ENCODE measurements at places on chromosomes 3 and 15.
A peak's percentile ranks its signal among the peaks of the same experiment; 100 is the strongest.

- no peak for DNase-seq
Observed at GRCh38 chr3:8595695-8596115, 48.9 kb downstream of the SSUH2 start.

GRCh38 chr3:34178415-34178814 lies 380.0 kb downstream of the PDCD6IP start:
- no peak for DNase-seq

DNA sequence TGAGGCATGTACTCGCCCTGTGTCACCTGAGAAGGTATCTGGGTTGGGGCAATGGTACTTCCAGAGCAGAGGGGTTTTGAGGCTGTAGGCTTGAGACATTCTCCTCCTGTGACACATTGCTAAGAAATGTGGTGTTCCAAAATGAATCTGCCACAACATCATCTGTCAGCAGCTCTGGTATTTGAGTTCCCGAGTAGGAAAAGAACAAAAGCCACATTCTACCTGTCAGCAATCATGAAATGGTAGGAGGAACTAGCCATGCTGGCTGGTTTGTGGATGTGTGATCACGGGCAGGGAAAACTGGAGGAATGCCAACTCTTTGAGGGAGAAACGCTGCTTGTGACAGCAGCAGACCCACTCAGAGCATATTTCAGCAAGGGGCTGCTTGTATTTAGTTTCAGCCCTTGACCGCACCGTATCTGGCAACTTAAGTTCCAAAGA lies 579.4 kb upstream of the TBL1XR1 start:
- DNase-seq = no peak

DNA sequence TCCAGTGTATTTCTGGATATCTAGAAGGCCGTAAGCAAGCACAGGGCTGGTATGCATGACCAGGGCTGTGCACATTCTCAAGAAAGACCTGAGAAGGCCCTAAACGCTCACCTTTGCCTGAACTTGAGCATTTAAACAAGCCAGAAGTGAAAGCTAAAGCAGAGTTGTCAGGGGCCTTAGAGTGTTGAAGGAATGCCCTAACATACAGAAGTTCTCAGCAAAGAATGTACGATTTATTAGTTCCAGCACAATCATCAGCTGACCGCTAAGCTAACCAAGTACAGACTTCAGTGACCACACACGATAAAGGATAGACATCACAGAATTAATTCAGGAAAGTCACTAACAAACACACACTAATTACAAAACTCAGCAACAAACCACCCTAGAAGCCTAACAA lies 8.7 kb downstream of the HLTF start:
- no peak for DNase-seq

DNA sequence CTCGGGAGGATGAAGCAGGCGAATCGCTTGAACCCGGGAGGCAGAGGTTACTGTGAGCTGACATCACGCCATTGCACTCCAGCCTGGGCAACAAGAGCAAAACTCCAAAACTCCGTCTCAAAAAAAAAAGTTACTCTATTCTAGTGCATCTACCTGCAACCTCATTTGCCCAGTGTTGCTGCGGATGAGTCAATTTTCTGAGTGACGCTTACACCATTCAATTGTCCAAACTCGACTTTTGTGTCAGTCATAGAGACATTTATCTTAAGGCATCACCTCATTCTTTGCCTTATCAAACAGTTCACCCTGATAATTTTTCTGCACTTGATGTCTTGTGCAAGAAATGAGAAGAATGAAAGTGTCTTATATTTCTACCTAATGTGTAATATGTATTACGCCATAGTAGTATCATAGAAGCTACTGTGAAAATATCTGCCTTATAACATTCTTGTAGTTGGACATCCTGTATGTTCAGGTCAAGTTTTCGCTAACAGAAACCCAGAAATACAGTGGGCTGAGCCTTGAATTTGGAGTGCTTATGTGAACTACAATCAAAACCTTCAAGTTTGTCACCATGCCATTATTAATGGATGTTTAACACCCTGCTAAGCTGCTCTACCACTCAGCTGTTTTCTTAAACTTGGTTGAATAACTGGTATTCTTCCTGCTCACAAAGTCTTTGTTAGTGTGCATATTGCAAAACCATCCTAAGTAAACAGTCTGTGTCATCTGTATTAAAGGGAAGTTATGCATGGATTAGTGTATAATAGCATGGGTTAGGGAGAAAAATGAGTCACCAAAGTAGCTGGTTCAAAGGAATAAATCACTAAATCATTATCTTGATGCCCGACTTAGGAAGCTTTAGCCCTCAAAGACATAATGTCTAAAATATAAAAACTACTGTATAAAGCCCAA lies 531.0 kb upstream of the NR2F2 start:
- no peak for DNase-seq

- DNase-seq = no peak
Observed at GRCh38 chr3:8560366-8561007, 58.9 kb downstream of the LMCD1 start.

- DNase-seq = no peak
Observed at GRCh38 chr3:98966434-98966833, 64.9 kb upstream of the DCBLD2 start.

GRCh38 chr15:83205725-83206324 lies 1.8 kb downstream of the HDGFL3 start:
- no peak for DNase-seq

GRCh38 chr3:49802719-49803464 lies at the start of gene INKA1:
TSS of gene INKA1 (plus strand) at chr3:49803261. CDS start at chr3:49803393, 132 bp downstream.
- DNase-seq = peak; percentile 82

- DNase-seq = no peak
Observed at GRCh38 chr3:461006-461405, 264.4 kb downstream of the CHL1 start.

GRCh38 chr3:108407886-108408285 lies 102.5 kb downstream of the MYH15 start:
- DNase-seq = no peak

DNA sequence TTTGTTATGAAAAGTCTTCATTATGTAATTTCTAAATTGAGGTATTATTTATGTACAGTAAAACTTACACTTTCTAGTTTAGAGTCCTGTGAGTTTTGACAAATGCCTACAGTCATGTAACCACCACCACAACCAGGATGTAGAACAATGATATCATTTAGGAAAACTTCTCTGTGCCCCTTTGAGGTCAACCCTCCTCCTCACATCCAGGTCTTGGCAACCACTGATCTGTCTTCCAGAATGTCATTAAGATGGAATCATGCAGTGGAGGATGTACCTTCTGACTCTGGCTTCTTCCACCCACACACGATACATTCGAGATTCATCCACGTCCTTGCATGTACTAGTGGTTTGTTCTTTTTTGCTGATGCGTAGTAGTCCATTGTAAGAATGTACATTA lies 23.2 kb downstream of the MINAR1 start:
- DNase-seq = no peak

DNA sequence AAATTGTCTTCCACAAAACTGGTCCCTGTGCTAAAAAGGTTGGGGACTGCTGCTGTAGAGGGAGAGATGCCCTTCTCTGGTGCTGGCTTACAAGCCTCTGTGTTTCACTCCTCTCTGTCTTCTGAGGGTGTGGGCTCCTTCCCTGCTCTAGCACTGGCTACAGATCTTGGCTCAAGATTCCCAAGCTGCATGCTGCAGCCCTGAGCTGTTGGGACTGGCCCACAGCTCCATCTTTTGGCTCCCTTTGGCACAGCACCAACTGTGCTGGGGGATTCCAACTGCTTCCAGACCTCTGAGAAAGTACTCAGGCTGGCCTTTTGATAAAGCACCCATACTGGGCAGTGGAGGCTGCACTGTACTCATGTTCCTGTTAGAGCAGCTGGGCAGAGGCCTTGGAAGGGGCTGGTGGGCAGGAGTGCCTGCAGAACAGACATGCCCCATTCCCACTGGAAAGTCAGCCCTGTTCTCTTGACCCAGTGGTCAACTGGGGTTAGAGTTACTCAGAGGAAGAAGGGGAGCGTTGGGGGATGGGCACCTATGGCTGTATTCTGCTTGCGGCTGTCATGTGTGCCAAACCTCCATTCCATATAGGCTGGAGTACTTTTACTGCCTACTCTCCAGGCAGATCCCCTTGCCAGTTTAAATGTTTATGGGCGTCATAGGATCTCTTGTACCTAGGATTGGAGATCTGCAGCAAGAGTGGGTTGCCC lies 55.7 kb downstream of the GALK2 start:
- no peak for DNase-seq

GRCh38 chr15:69529141-69529540 lies 76.5 kb downstream of the RPLP1 start:
- no peak for DNase-seq

GRCh38 chr3:141498598-141499223 lies 11.9 kb downstream of the RASA2 start:
- DNase-seq = peak; percentile 84

DNA sequence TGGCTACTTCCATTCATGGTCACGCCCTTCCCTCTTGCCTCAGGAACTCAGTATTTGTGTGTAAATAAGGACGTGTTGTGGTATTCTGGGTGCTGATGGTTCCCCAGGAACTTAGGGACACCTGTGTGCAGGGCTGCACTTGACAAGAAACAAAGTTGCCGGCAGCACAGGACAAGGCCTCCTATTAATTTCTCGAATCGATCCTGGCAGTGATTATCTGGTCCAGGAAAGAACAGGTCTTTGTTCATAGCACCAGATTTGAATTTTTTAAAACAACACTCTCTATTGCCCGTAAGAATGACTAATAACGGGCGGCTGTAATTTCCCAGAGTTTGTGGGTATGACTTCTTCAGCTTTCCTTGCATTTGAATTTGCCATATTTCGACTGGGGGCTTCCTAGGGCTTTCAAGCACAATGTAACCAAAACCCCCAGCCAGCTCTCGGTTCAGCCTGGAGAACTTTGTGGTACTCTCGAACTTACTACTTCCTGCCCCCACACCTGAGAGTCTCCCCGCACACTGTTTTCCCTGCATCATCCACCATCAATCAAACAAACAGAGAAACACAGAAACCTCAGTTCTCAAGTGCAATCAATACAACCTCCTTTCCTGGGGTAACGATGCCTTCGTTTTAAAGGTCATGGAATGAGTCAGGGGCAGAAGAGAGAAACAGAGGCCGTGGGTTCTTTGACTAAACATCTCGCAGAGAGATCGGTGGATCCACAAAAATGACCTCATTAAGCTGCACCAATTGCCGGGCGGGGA lies 241.7 kb upstream of the ICE2 start:
- DNase-seq = no peak

- DNase-seq = no peak
Observed at GRCh38 chr3:43417133-43417532, 130.8 kb downstream of the SNRK start.

DNA sequence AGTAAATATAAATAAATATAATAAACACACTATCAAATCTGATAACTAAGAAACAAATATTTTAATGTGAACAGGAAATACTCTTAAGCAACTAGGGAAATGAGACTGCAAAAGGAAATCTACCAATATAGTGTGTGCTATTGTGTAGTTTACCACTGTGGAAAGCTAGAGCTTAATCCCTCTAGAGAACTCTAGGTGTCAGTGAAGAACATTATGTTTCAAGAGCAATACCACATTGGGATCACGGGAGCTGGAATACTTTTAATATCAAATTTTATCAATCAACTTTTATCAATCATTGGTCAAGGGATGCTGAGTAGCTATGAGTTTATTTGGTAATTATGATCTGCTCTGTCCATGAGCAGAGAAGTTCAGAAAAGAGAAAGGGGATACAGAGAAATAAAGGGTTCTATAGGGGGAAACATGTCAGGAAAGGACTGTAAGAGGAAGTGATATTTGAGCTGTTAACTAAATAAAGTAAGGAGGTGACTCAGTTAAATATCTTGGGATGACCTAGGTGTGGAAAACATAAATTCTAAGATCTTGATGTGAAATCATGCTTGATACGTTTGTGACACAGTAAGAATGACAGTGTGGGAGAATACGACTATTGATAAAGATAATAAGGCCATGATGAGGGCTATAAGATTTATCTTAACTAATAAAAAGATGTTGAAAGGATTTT lies 762.2 kb upstream of the ALCAM start:
- DNase-seq = no peak

DNA sequence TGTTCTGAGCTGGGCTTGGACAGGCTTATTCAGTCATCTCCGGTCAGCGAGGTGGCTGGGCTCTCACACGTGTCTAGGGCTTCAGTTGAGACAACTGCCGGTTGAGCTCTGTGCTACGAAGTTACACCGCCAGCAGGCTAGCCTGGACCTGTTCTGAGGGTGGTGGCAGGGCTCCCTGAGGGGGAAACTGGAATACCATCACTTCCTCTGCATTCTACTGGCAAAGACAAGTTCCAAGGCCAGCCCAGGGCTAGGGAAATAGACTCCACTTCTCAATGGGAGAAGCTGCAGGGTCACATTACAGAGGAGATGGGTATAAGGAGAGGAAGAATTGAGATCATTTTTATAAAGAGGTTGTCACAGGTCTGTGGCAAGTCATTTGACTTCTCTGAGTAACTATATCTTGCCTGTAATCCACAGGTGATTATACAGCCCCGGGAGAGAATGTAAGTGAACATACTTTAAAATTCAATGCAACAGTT lies 106.8 kb upstream of the IL12A start:
- DNase-seq = no peak

DNA sequence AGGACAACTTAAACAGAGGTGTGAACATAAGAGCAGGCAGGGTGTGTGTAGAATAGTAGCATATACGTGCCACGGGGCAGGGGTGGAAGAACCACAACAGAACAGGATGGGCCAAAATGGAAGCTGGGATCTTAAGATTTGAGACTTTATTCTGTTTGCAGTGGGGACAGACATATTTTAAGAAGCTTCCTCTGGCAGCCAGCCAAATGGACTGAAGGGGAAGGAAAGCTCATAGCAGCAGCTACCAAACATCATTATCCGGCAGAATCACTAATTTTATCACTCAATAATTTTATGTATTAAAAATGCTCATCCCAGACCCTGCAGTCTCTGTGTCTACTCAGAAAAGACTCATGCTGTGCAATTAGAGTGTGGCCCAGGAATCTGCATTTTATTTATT lies 130.9 kb upstream of the CTDSPL start:
- DNase-seq = no peak

DNA sequence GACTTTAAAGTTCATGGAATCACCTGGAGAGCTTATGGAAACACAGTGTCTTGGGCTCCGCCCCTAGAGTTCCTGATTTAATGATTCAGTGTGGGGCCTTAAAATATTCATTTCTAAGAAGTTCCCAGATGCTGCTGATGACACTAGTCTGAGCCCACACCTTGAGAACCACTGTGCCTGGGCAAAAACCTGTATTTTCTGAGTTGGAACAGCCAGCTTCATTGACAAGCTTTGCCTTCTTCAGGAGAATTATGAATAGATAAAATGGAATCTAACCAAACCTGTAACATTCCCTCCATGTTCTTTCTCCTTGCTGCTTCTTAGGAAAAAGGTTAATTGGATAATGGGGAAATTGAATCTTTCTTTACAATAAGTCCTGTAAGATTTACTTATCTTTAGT lies 490.7 kb downstream of the DIPK2A start:
- DNase-seq = no peak

DNA sequence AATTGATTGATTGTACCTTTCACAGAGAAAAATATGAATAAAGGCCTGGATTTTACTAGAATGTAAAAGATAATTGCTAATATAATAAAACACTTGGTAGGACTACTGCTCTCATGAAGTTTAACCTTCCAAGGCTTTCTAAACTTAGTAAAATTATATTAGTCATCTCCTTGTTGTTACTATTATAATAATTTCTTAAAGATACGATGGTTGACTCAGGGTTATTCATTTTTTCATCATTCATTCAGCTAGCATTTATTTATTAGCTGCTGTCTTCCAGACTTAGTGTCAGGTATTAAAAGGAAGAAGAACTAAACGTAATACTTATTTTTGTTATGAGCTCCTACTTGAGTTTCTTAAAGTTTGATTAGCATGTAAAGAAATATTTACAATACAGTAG lies 771.6 kb upstream of the NR2F2 start:
- no peak for DNase-seq

All from CMK (cell line).